ENCODE measurements at places on chromosomes 4 and X.

DNA sequence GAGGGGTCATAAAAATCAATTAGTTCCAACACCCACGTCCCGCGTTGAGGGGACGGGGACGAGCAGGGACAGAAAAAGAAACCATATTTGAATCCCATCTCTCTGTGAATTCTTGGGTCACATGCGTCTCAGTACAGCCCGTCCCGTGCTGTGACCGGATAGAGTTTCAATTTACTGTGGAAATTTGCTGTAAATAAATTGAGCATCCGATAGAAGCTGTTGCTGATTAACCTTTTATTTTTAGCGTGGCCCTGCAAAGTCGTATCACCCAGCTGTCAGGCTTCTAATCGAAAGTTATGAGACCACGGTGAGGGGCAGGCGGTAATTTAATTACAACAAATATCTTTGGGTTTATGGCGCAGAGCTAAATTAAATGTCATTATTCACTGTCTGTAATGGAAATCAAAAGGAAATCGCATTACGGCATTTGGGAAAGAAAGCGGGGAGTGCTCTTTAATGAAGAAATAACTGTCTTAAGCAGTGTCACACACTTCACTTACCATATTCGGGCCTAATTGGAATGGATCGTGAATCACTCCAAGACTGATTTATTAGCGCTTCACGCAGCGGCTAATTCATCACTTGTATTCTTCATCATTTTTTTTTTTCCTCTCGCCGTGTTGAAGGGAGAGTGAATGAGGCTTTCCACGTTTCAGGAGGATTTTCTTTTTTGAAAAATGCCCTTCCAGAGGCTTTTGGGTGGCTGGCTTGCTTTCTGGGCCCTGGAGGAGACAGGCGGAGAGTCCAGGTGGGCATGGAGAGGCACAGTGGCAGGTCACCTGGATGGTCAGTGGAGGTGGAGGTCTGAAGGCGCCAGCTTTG lies 7.3 kb downstream of the SHOX start:
- no peak for DNase-seq

DNA sequence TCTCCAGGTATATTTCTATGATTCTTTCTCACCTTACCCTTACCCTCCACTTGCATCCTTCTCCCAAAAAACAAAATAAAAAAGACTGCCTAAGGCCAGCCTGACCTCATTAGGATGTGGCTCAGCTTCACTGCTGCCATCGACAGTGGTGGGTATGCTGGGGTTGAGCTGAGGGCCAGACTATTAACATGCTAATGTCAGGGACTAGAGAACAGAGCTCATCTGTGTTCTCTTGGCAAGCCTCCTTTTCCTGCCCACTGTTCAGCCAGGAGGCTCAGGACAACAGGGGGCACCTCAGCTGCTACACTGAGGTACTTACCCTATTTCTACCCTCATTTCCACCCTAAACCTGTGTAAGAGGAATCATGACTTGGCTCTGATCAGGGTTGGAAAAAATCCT lies 59.3 kb downstream of the MSN start:
- no peak for DNase-seq

DNA sequence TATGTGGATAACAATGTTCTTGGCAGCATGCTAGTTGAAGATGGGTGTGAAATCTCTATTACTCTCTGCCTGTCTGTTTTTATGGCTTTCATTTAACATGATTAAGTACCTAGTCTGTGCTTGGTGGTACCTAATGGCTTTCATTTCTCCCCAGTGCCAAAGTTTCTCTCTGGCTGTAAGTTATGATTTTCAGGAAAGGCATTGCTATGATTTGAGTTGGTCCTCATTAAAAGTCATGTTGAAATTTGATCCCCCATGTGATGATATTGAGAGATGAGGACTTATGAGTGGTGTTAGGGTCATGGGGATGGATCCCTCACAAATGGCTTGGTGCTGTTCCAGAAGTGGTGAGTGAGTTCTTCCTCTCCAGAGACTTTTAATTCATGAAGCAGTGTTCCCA lies 162.4 kb upstream of the IL15 start:
- DNase-seq = peak; percentile 18

DNA sequence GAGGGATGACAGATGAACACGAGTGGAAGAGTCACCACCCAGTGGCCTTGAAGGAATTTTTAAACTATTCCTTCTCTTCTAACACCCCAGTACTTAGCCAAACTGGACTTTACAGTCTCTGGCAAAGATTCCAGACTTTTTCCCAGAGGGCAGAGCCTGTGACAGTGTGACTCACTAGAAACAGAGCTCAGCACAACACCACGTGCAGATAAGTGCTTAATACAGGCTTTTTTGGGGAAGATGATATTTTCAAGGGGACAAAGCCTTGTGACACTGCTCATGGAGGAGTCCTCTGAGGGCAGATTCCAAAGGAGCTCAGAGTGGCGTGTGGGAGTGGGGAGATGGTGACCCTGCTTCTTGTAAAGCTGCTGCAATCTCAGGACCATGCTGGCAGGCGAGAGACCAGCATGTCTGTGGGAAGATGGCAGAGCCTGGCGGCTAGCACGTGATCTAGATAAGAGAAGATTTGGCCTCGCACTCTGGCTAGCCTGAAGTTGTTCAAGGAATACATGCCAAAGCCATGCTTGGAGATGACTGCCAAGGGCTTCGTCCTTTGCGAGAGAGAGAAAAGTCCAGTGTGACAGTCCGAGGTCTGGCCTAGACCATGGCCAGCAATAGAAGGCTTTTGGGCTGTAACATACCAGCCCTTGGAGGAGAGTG lies 2.4 kb downstream of the RAB33A start:
- DNase-seq = peak; percentile 66

GRCh38 chr4:67342291-67342690 lies 203.0 kb downstream of the CENPC start:
- DNase-seq = no peak

DNA sequence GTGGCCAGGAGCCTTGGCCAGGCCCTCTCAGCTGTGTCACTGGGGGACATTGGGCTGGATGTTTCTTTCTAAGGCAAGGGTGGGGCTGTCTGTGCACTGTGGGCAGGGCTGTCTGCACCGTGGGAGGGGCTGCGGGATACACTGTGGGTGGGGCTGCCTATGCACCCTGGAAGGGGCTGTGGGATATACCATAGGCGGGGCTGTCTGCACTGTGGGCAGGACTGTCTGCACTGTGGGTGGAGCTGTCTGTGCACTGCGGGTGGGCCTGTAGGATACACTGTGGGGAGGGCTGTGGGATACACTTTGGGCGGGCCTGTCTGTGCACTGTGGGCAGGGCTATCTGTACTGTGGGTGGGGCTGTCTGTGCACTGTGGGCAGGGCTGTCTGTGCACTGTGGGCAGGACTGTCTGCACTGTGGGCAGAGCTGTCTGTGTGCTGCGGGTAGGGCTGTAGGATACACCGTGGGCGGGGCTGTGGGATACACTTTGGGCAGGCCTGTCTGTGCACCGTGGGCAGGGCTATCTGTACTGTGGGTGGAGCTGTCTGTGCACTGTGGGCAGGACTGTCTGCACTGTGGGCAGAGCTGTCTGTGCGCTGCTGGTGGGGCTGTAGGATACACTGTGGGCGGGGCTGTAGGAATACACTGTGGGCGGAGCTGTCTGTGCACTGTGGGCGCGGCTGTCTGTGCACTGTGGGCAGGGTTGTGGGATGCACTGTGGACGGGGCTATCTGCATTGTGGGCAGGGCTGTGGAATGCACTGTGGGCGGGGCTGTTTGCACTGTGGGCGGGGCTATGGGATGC lies 31.1 kb downstream of the ACOX3 start:
- DNase-seq = peak; percentile 27

DNA sequence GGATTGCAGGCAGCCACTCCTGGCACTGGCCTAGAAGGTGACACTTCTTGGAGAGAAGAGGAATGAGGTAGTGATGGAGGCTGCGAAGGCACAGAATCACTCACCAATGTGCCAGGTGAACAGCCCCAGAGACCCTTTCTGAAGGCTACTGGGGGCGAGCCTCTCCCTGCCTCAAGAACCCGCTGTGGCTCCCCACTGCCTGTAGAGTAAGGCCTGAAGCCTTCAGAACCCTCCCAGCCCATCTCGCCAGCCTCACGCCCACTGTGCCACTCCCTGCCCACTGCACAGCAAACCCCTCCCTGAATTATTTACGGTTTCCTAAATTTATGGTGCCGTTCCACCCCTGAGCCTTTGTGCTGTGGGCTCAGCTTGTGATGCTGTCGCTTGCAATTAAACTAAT lies 24.2 kb upstream of the SORCS2 start:
- no peak for DNase-seq

- no peak for DNase-seq
Observed at GRCh38 chr4:26076896-26077295, 162.9 kb downstream of the SMIM20 start.

DNA sequence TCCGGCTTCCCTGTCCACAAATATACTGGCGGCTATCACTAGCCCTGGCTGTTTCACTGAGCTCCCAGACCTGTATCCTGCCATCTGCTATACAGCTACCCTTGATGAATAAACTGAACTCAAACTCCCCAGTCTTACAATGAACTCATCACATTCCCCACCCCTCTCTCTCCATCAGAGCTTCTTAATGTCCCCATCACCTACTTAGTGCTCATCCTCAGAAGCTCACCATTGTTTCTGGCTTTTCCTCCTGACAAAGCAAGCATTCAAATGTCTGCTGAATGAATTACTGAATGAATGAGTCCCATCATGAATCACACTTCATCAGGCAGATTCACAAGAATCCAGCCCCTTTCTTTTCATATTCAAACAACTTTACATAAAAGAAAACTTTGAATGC lies 5.7 kb upstream of the DGAT2L6 start:
- no peak for DNase-seq

GRCh38 chrX:120570011-120570600 lies 9.3 kb upstream of the CUL4B start:
- no peak for DNase-seq

DNA sequence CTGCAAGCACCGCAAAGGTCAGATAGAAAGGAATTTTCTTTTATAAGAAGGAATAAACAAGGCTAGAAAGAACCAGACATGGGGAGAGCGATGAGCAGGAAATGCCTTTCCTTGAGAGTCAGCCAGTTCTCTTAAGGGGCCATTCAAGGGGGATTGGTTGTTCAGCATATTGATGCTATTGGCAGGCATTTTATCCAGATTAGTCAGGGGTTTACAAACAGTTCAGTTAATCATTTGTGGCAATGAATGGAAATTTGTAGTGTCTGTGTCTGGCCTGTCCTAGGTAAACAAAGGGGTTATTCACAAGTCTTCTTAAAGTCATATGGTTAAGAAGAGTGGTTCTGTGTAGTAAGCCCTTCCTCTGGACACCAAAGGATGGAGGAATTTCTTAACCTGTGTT lies 184.7 kb upstream of the FRMPD4 start:
- DNase-seq = peak; percentile 21

DNA sequence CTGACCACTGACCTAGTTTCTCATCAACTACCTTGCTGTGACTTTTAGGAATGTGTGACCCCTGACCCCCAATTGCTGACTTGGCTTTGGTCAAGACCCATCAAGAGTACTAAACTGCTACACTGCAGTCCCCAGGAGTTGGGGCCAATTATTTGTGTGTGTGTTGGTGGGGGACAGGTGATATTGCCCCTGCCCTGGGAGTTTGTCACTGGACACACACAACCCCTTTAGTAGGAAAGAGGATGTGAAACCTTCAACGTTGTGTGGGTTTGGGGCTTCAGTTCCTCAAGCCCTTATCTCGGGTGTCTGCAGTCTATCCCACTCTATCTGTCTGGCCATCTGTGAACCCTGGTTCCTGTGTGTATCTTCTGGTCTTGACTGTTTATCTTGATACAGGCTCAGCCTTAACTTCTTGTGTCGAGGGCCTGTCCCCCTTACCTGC lies 6.5 kb downstream of the SASH3 start:
- no peak for DNase-seq

- DNase-seq = peak; percentile 97
Observed at GRCh38 chr4:101279377-101279871, 67.9 kb downstream of the PPP3CA start.

GRCh38 chr4:145609481-145610427 lies 9.4 kb upstream of the MMAA start:
- peak; percentile 89 for DNase-seq

GRCh38 chrX:150897421-150898320 lies 797 bp downstream of the CD99L2 start:
- peak; percentile 34 for DNase-seq
